ENCODE measurements at places on chromosomes 6 and 20.

DNA sequence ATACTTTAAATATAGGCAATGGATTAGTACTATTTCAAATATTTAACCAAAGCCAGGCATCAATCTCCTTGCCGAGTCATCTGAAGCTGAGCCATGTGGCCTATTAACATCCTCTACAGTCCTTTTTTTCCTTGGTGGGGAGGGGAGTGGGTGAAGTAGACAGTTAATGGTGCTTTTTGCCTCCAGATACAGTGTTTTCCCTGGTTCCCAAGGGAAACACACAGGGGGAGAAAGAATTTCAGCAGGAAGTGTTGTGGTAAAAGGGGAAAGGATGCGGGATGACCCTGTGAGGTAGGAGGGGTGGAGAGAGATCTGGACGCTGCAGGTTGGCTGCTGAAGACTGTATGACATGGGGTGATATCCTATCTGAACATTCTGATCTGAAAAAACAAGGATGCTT, 9.6 kb downstream of the CLDN20 start:
- DNase-seq: no peak

DNA sequence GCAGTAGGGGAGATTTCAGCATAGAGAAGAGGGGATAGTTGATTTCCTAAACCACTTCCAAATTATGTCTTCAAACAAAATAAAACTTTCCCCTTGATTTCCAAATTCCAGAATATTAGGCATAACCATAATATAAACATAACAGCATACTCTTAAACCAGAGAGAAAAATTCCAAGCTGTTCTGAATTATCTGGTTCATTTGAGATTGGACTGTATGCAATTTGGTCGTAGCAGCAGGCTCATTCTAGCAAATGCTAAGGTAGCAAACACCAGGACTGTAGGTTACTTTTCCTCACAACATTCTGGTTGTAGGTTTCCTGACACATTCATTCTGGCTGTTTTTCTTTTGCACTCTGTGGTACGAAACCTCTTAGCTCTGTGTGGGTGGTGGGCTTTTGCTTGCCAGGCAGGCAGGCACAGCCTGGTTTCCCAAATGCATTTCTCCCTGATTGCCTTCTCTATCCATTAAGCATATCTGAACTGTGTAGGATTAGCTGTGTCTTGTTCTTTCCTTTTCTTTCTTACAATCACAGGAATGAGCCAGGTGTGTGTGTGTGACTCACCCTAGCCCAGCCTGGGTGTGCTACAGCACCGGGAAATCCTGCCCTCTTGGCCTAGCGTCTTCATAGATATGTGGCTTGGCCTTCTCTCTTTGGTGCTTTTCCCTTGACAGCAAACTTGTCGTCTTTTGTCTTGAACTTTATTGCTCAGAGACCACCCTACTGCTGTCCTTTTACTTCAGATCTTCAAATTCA, 77.1 kb downstream of the JARID2 start:
- DNase-seq: no peak

GRCh38 chr6:134506162-134506561, 188.2 kb upstream of the SGK1 start:
- no peak for DNase-seq

- DNase-seq: no peak
Measured at GRCh38 chr6:146189131-146189530, 160.3 kb downstream of the GRM1 start.

GRCh38 chr6:163651915-163652668, 237.6 kb downstream of the QKI start:
- DNase-seq: no peak

GRCh38 chr20:3887876-3888620, 1.1 kb upstream of the PANK2 start:
- no peak for DNase-seq

GRCh38 chr20:25090492-25091429, 8.8 kb upstream of the VSX1 start:
- no peak for DNase-seq

GRCh38 chr20:38246357-38247165, 14.0 kb downstream of the KIAA1755 start:
- DNase-seq: no peak

GRCh38 chr6:117840541-117840983, 66.5 kb upstream of the SLC35F1 start:
- peak; percentile 36 for DNase-seq

DNA sequence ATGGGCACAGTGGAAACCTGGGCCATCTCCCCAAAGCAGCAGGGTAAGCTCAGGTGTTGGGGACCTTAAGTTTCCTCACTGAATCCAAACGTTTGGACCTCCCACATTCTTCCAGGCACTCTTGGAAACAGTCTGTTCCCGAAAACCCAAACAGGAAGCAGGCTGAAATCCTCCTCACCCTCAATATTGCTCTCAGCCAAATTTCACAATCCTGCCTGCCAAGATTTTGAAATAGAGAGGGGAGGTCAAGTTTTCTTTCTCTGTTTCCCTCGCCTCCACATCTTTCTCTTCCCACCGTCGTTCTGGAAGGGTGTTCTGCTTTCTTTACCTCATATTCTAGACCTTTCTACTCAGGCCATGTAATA, 392.0 kb upstream of the SASH1 start:
- no peak for DNase-seq

- no peak for DNase-seq
Measured at GRCh38 chr20:48292806-48293205, 507.5 kb upstream of the SULF2 start.

- DNase-seq: no peak
Measured at GRCh38 chr20:38635721-38636288, 34.2 kb downstream of the ARHGAP40 start.

DNA sequence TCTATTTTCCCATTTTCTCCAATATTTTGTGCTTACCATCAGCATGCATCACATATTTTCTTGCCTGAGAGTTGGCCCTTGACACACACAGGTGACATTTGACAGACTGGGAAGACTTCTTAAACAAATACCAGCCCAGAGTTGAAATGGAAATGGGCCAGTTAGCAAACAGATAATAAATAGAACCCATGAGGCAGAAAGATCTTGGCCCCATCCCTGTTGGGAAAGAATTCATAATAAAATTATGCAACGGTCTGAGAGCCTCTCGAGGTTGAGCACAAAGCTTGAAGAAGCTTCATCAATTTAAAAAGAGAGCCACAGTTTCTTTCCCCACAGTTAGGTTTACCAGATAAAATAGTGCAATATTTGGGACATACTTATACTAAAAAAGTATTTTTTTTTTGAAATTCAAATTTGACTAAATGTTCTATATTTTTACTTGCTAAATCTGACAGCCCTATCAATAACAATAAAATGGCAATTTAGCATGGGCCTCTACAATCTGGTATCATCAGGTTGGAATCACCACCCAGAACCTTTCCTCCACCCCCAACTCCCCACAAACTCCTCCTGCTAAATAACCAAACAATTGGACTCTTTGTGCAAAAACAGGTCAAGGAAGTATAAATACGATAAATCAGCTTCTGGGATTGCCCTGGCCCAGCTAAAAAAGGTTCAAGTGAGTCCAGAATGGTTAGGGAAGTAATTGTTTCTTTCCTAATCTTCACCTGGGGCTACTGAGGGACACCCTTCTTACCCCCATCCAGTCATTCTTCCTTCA, 129.8 kb downstream of the CD164 start:
- peak; percentile 30 for DNase-seq

DNA sequence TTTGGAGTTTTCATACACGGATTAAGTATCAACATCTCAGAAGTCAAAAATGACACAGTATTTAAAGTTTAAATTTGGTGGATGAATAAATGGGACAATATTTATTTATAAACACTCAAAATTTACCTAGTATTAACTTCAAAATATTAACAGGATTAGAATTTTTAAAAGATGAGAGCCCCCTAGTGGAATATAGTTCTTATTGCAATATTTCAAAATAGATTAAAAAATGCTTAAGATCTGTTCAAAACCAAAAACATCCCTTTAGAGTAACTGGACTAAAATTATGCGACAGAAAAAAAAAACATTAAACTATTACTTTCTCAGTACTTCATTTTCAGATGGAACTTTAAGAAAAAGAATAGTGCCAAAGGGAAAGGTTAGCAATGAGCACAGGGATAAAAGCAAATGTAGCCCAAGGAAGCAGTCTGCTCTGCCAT, 56.6 kb downstream of the SNX14 start:
- DNase-seq: no peak

GRCh38 chr6:22529866-22530265, 39.5 kb upstream of the HDGFL1 start:
- DNase-seq: no peak

GRCh38 chr6:109720311-109720710, 29.2 kb downstream of the FIG4 start:
- DNase-seq: no peak

DNA sequence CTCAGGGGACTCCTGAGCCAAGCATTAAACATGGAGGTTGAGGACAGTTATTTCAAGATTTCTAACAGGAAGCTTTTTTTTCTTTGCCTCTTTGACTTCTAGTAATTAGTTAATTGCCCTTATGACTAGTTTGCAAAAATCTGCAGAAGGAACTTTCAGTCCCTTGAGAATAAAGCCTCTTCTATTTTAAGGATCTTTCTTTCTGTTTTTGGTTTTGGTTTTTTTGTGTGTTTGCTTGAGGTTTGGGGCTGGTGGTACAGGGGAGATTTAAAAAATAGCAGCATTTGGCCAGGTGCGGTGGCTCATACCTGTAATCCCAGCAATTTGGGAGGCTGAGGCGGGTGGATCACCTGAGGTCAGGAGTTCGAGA, 259.3 kb downstream of the BMP7 start:
- no peak for DNase-seq

- peak; percentile 43 for DNase-seq
Measured at GRCh38 chr6:108133594-108134179, 32.1 kb upstream of the NR2E1 start.

- no peak for DNase-seq
Measured at GRCh38 chr6:5724911-5725310, 281.8 kb downstream of the NRN1 start.

DNA sequence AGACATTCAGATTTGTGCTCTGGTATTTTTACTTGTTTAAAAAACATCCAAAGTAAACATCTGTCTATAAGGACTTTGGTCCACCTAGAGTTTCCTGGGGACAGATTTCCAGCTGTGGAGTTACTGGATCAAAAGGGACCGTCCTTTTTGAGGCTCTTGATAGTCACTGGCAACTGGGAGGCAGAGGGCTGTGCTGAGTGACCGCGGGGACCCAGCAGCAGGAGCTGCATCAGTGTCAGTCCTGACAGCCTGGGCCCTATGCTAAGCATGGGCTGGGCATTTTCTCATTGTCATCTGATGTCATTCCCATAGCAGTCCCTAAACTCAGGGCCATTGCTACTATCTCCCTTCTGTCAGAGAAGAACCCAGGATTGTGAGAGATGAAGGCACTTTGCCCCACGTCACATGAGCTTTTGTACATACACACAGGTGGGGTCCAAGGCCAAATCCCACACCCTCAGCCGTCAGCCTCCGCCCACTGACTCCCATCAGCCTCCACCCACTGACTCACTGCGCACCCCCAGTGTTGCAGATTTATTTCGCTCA, 293.8 kb downstream of the TAF4 start:
- DNase-seq: no peak

DNA sequence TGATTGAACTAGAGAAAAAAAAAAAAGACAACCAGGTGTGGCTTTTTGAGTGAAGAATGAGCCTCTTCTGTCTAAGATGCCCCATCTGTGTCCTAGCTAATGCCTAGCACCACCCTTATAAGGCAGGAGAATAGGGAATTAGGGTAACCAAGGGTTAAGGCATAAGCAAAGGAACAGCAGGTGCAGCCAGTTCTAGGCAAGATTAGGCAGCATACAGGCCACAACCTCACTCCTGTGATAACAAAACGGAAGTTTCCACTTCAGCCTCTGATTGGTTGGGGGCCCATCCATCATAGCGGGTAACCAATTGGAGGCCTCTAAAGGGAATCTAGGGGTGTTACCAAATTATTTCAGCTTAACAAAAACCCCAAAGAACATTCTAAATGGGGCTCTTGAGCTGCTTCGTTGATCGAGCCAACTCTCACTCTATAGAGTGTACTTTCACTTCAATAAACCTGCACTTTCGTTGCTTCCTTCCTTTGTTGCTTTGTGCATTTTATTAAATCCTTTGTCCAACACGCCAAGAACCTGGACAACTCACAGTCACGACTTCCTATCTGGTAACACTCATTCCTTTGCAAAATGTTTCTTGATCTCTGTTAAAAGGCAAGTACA, 61.9 kb upstream of the TAGAP start:
- DNase-seq: peak; percentile 9

GRCh38 chr6:11538052-11538818, 686 bp downstream of the TMEM170B start:
- no peak for DNase-seq

DNA sequence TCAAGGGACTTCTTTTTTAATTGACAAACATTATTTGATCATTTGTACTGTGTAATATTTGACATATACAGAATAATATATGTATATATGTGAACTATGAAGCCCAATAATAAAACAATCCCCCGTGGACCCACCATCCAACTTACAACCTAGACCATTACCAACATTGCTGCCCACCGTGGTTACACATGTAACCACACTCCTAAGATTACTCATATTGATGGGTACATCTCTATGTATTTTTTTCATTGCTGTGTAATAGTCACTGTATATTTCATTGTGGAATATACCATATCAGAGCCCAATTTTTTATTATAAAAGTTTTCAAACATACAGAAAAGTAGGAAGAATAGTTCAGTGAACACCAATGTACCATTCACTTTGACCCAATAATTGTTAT, 94.3 kb downstream of the RTN4IP1 start:
- DNase-seq: no peak

All from NCI-H460 (cell line).